ENCODE measurements at places on chromosomes 7 and 10.

DNA sequence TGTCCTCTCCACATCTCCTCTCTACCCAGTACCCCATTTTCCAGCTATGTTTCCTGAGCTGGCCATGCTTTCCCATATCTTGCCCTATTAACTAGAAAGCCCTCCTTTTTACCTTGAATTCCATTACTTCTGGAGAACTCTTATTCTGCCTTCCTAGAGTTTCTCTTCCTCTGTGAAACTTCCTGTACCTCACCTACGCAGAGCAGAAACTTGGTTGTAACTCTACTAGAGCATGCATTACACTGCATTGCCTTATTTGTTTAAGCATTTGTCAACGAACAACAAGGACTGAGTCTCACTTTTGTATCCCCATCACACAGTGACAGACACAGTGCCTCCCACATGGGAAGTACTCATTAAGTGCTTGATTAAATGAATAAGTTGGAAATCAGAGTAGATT lies 36.4 kb downstream of the VCL start:
- no peak for DNase-seq

- no peak for DNase-seq
Observed at GRCh38 chr7:52685333-52685732, 350.1 kb upstream of the POM121L12 start.

DNA sequence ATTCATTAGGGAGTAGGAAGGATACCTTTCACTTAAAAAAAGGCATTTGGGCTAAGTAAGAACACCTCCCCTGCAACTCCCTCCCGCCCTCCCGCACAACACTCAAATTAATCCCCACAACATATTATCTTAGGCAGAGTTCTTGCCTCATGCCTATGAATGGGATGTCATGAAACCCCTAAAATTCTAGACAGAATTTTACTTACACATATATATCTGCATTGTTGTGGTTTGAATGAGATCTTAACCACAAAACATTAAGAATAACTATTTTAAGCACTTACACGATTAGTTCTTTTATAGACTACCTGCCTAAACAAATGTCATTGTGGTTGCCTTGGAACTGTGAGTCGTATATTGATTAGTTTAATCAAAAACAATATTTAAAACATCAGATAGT lies 4.5 kb upstream of the ITGB1 start:
- DNase-seq: no peak

GRCh38 chr10:17075533-17076359 lies 53.9 kb downstream of the CUBN start:
- peak; percentile 95 for DNase-seq

DNA sequence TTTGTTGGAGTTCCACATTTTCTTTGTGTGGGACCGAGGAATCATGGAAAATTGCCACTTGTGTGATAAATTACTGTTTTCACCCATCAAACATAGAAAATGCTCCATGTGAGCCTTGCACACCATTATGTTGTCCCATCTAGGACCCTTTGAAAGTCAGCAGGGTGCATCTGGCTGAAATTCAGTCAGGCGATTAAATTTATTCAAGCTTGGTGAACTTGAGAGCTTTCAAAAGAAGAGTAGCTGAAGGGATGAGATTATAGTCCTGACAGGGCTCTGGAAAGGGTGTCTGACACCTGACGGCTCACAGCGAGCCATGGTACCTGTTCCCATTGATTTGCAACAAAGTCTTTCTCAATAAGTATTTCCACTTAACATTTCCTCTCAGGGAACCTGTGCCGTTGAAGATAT lies 399.7 kb upstream of the ETV1 start:
- DNase-seq: no peak

GRCh38 chr7:131284702-131285419 lies 42.8 kb upstream of the MKLN1 start:
- DNase-seq: no peak

DNA sequence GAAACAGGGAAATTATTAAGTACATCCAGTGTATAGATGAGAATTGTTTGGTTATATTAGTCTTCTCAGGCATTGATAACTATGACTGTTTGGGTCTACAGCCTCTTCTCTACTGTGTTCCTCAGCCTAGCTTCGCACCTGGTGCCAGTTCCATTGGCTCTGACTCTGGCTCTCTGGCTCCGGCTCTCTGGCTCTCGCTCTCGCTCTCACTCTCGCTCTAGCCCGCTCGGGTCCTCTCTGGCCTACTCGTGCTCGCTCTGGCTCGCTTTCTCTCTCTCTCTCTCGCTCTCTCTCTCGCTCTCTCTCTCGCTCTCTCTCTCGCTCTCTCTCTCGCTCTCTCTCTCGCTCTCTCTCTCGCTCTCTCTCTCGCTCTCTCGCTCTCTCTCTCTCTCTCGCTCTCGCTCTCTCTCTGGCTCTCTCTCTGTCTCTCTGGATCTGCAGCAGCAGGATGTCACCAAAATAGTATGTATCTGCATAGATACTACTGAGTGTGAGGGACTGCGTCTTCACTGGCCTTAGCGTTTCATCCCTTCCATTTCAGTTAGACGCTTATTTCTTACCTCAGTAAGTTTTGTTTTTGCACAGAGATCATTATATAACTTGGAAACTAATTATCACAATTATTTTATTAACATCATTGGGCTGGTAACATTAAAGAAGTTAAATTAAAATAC lies 6.5 kb upstream of the SSBP1 start:
- no peak for DNase-seq

Data from fibroblast of the conjunctiva (primary cell).